RPMI7951 (cell line): ENCODE measurements at places on chromosomes 2 and 18. TPM values are rescaled to one million over a fixed set of nuclear protein-coding genes. Genes with fewer than 3 reads are reported as not detected.
A peak's percentile ranks its signal among the peaks of the same experiment; 100 is the strongest.

GRCh38 chr2:191961556-191961955, 114.7 kb upstream of the CAVIN2 start:
- no peak for DNase-seq

- peak; percentile 16 for DNase-seq
These were observed 52.1 kb downstream of the SLC38A11 start for GRCh38 chr2:164903204-164903603.

DNA sequence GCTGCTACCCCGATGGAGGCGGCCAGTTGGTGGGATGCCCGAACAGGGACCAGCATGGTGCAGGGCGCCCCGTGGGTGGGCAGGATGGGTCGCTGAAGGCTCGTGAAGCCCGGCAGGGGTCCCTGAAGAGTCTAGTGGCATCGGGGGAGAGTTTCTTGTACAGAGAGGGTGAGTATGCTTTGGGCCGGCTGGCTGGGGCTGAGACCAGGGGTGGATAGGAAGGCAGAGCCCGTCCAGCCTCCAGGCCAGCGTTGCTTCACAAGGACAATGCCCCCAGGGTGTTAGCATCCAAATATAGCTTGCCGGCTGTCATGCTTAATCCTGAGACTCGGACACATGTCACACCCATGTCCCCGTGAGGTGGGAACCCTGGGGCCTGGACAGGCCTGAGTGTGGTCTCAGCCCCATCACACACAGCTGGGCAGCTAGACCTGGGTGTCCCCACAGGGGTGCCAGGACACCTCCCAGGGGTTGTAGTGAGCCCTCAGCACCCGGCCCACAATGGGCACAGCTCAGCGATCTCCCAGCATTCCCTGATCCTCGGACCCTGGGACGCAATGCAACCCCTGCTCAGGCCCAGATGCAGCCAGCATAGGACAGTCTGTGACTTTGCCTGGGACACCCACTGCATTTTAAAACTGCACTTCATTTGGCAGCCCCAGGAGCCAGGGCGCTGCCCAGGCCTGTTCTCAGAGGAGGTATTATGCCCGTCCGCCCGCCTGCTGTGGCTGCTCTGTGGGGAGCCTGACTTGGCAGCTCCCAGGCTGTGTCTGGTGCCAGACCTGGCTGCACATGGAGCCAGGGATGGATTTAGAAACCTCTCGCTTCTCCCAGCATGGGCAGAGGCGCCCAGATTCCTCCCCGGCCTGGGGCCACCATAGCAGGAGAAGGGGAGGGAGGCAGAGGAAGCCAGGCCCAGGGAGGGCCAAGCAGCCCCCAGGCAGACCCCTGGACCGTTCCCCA, 36.4 kb downstream of the RAMP1 start:
- no peak for DNase-seq

- no peak for DNase-seq
These were observed 86.7 kb upstream of the MAP4K4 start for GRCh38 chr2:101610750-101611315.

Gene IL18RAP
- not detected in 2 replicates for total RNA-seq

DNA sequence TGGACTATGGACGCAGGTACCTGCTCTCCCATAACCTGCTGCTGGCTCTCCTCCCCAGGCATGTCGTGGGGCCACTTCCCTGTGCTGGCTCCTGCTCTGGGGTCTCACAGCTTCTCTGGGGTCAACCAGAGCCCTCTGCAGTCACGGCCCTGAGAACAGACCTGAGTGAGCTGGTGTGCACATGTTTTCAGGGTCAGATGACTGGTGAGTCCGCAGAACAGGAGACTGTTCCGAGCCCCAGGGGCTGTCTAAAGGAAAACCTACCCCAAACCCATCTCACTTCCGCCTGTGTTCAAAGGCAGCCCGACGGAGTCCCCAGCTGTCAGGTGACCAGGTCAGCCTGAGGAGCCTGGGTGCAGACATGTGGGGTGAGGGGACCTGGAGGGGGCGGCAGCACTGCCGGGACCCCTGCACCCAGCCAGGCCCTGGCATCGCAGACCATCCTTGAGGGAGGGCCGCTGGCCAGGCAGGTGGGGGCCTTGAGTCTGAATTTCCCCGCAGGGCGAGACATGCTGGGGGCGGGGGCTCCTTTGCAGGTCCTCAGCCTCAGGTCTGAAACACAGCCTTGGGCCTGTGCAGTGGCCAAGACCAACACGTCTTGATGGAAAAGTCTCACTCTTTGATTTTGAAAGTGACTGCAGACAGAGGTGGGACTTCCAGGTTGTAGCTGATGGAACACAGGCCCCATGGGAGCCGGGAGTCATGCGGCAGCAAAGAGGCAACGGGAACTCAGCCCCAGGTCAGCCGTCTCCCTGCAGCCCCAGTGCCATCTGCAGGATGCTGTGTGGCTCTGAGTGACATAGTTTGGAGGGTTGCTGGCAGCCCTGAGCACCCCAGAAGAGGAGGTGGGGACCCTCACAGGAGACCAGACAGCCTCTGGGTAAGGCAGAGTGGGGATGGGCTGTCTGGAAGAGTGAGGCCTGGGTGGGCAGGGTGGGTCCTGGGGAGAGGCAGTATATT, 65.3 kb downstream of the TWIST2 start:
- no peak for DNase-seq

- DNase-seq: no peak
These were observed 79.6 kb downstream of the LBH start for GRCh38 chr2:30310955-30311354.

- DNase-seq: peak; percentile 78
These were observed 78.6 kb downstream of the ASB1 start for GRCh38 chr2:238505119-238505891.

GRCh38 chr2:188865681-188866080, 108.5 kb upstream of the COL3A1 start:
- no peak for DNase-seq

Gene LYG1
- 0.49 and 2.4 TPM in 2 replicates for total RNA-seq

Gene SERPINB3
- 0.20 TPM in 1 of 2 replicates, not detected in the other for total RNA-seq

GRCh38 chr2:26572591-26572990, 68.6 kb downstream of the CIB4 start:
- no peak for DNase-seq

Gene PMS1
- total RNA-seq: 27.3 and 30.3 TPM in 2 replicates

GRCh38 chr2:65417509-65418085, 14.8 kb downstream of the SPRED2 start:
- DNase-seq: no peak

DNA sequence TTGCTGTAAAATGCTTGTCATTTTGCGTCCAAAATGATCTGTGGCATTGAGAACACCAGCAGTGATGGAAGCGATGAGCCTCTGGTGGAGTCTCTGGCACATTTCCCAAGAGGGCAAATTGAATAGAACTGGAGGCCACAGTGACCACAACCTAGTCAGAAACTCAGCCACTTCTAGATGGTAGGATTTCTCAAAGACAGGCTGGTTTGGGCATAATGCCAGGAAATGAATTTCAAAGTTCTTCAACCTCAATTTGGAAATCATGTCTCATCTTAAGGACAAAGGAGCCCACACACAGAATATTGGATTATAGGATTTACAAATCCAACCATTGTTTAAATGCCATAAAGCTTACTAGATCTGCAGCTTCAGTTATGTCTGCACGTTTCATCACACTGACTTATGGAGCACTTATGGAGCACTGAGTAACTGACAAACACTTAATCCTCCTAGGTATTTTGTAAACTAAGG, 132.1 kb downstream of the COL6A3 start:
- DNase-seq: peak; percentile 99

- DNase-seq: no peak
These were observed 94.0 kb upstream of the CNGA3 start for GRCh38 chr2:98252038-98252773.

DNA sequence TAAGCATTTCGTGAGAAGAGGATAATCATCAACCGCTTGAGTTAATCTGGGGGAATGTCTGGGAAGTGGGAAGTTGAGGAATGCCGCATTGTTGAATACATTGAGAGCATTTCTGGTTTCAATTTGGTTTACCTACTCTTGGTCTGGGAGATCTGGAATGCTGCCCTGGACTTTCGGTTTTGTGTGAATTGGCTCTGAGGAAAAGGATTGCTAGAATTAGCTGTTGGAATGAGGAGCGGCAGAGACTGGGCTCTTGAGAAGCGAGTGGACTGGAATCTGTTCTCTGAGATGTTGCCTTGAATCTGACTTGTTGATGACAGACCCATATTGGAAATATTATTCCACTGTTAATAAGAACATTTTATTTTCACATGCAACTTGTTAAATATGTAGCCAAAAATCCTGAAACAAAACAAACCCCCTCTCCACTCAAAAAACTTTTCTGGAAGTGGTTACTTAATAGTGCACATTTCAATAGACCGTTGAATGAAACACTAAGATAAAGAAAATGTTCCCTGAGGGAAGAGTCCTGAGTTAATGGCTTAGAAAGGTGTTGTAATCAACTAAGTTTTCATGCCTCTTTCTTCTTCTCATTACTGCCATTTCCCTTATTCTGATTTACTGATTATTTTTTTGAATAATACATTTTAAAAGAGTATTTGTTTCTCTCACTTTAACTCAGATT, 50.8 kb downstream of the PTPRM start:
- DNase-seq: peak; percentile 92

DNA sequence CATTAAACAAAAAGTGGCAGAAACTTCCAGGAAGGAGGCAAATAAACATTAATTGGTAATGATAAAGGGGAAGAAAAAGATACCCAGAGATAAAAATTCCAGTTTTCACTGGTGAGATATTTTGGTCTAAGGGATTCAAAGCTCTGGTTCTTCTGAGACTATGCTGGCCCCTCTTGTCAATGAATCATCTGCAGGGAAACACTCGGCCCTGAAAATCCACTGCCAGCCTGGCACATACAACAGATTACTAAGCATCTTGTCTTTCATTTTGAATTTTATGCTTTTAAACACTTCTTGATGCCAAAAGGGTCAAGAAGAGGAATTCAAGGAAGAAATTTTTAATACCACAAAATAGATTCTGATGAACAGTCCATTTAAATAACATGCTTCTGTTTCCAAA, 1603.8 kb upstream of the ZEB2 start:
- no peak for DNase-seq

DNA sequence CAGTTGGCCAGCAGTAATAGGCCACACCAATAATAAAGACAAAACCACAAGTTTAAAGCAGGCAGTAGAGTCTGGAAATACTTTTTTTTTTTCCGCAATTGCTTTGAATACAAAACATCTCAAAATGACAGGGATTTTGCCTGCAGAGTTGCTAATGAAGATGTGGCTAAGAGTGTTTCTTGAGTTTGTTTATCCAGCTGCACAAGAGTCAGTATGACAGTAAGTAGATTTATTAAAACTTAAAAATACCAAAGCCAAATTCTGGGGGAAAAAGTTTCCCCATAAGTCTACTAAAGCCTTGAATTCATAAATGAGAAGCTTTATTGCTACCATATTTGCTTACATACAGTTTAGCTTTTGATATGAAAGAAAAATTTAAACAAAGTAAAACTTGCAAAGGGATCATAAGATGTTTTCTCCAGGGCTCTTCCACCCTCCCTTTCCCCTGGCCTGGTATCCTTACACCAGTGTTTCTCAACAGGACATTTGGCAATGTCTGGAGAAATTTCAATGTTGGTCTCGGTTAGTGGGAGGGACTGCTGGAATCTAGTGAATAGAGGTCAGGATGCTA, 3.9 kb upstream of the DSEL start:
- DNase-seq: no peak

GRCh38 chr2:61328707-61329251, 142.1 kb downstream of the USP34 start:
- DNase-seq: peak; percentile 23

Gene C2orf78
- total RNA-seq: not detected in 2 replicates

Gene CCL20
- total RNA-seq: 2.2 and 3.8 TPM in 2 replicates

Gene POTEI
- total RNA-seq: not detected in 2 replicates

DNA sequence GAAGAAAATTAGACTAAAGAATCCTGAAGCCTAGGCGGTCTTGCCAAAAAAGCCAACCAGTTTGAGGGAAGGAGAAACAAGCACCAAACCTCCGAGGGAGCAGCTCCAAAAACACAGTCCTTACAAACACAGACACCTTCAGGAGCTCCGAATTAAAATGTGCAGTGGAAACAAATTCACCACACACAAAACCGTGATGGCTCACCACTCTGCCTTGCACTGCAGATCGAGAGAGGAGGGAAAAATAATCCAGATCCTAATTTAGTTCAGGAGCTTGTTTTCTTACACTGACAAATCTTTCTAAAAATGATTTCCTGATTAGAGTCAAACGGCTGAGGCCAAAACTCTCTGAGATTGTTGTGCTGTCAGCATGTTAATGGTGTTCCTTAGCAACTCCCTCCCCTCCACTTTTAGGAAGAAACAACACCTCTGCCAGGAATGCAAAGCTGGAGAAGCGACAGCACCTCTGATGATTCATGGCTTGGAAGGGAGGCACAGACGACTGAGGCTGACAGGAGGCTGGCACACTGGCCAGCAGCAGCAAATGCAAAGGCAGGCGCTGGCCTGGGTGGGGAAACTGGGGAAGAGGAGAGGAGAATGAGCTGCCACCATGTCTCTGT, 249.4 kb upstream of the KLHL29 start:
- DNase-seq: no peak

GRCh38 chr2:9360110-9360509, 63.2 kb downstream of the ITGB1BP1 start:
- no peak for DNase-seq

GRCh38 chr2:33136566-33136965, 189.8 kb downstream of the LTBP1 start:
- DNase-seq: peak; percentile 25

GRCh38 chr2:215299337-215299859, 12.5 kb upstream of the ATIC start:
- peak; percentile 75 for DNase-seq

GRCh38 chr18:3593381-3593903, 143.5 kb downstream of the TGIF1 start:
- DNase-seq: peak; percentile 88

- DNase-seq: peak; percentile 52
These were observed 980.8 kb downstream of the TSN start for GRCh38 chr2:122736279-122736678.

GRCh38 chr2:178700136-178700535, 107.1 kb downstream of the TTN start:
- DNase-seq: no peak

- no peak for DNase-seq
These were observed 25.4 kb upstream of the SCN7A start for GRCh38 chr2:166519391-166519962.

GRCh38 chr18:26746398-26746797, 119.1 kb downstream of the AQP4 start:
- peak; percentile 58 for DNase-seq

GRCh38 chr18:22391407-22392345, 26.0 kb downstream of the CTAGE1 start:
- DNase-seq: peak; percentile 96

GRCh38 chr2:161613161-161613560, 11.1 kb upstream of the SLC4A10 start:
- DNase-seq: no peak

DNA sequence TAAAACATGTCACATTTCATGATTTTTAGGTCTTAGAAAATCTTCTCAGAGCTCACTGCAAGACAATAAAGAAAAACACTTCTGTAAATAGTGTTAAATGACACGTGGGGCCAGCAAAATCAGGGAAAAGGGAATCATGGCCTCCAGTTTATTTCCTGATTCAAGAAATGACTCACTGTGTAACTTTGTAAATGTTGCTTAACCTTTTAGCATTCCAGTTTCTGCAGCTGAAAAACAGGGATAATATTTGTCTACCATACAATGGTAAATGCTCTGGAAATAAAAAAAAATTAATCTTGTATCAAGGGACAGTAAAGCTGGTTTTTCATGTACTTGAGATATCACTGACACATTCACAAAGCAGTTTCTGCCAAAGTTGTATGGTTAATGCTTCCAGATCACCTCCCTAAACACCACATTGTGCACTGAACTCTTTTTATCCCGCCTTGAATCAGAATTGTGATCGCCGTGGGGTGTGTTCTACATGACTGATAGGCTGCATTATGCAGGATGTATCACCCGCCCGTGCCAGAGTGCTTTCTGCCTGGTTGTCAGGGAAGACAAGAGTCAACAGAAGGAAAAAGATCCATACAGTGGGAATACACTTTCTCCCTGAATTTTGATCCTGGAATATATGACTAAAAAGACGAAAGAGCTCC, 238.8 kb downstream of the IKZF2 start:
- peak; percentile 86 for DNase-seq
